NCI-H2081 (cell line): ENCODE measurements at places on chromosomes 4 and X.

DNA sequence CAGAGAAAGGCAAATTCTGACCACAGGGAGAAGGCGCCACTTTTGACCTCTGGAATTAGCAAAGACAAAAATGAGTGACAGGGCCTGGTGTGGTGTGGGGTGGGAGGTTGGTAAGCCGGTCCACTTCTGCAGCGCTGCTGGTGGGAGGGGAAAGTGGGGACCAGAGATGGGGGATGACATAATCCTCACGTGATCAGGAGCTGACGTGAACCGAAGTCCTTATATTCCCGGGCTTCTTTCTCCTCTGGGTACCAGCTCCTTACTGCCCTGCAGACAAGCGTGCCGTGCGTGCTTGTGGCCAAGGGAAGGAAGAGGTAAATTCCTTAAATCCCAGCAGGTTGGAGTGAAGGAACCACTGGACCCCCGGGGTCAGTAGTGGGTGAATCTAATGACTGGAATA lies at the start of gene TCEAL7:
TSS of gene TCEAL7 (plus strand) at position 249 of the 400 bp plus-strand sequence. CDS start 1,165 bp downstream, outside the sequence.
- DNase-seq: no peak

- no peak for DNase-seq
These were observed 210.9 kb upstream of the NDST3 start for GRCh38 chr4:117823388-117823787.

GRCh38 chr4:4704267-4704666 lies 155.2 kb upstream of the MSX1 start:
- no peak for DNase-seq

DNA sequence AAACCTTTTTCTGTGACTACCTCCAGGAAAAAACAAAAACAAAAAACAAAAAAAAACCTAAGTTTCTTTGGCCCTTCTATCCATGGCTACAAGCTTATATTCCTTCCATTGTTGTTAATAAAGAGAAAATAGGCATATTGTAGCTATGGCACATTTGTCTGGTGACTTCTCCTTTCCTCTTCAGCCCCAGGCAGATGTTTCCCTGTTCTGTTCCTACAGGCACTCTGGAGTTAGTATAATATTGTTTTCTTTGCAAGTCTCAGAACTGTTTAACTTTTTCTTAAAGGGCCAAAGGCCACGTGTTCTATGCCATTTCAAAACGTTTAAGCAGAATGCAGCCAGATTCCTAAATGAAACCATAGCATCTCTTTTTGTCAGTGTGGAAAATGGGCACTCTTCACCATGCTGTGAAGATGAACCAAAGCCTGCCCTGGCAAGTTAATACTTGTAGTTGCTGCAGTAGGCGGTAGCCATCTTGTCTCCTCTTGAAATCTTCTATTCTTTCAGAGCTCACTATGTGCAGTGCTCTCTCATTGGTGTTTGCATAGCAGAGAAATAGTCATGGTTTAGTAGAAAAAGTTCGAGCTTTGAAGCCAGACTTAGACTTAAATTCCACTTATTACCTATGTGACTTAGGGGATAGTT lies 44.8 kb upstream of the MTMR1 start:
- DNase-seq: no peak

GRCh38 chr4:140854168-140854567 lies 98.0 kb upstream of the TBC1D9 start:
- DNase-seq: no peak

GRCh38 chr4:10380735-10381134 lies 76.5 kb downstream of the ZNF518B start:
- DNase-seq: no peak

GRCh38 chr4:76568262-76568661 lies 133.2 kb downstream of the SHROOM3 start:
- no peak for DNase-seq

- peak; percentile 12 for DNase-seq
These were observed 353.3 kb downstream of the ARHGAP24 start for GRCh38 chr4:85828027-85828890.

DNA sequence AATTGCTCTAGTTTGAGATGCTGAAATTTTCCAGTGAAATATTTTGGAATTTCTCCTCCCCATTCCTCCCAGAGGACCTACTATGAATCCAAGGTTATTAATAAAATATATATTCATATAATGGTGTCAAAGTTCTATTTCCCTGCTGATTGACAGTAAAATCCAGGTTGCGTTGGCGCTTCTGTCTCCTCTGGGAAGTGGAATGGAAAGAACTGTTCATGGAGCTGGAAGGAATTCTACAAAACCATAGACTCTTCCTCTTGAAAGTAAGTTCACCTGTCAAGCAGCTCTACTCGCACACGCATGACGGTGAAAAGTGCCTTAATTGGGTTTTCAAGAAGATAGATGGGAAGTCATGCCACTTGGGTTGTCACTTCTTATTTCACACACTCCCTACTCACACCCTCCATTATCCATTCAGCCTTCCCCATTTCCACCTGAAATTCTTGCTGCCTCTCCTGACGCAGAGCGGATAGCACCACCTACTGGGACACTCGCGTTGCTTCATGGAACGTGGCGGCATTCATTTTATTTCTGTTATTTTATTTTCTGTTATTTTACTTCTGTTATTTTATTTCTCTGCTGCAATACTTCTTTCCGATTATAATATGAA lies 351.6 kb downstream of the NLGN4X start:
- DNase-seq: peak; percentile 33

GRCh38 chr4:8725071-8725841 lies 132.7 kb downstream of the CPZ start:
- DNase-seq: no peak

DNA sequence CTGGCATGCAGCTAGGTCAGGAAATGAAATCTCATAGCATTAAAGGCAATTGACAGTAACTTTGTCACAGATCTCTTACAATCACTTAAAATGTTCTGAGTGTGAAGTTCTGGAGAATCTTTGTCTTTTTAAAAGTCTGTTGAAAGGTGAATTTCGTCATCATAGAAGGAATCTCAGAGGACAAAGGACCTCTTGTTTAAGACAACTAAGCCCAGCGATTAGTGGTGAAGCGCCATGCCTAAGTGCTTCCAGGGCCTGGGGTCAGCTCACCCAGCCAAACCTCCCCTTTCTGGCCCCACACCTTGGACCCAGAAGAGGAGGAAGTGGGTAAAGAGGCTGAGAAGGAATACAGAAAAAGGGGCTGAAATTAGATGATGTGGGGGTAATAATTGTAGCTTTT lies 8.5 kb downstream of the FRMD7 start:
- DNase-seq: no peak

DNA sequence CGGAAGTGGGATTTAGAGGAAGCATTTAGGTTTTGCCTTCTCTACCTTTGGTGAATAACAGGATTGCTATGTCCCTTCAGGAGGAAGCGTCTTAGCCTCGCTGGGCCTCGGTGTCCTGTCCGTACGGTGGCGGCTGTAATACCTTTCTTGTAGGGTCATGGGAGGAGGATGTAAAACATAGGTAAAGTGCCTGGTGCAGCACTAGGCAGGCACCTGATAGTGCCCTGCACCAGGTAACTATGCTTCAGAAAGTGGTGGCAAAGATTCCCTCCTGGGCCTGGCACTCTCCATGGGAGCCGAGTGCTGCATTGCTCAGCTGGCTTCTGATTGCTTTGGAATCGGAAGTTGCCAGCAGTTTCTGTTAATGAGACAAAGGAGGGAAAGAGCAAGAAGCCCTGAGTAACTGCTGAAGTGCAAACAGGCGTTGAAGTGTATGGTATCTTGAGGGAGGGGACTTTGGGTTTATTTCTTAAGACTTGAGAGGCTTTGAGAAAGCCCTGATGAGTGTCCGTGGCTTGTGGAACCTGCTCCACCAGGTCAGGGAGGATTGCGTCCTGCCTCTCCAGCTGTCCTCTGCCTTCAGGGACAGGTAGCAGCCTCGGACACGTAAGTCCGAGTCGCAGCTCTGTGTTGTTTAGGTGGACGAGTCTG lies 45.8 kb downstream of the TBC1D14 start:
- DNase-seq: no peak

- no peak for DNase-seq
These were observed 41.6 kb upstream of the UGT2B7 start for GRCh38 chr4:69054578-69055200.

DNA sequence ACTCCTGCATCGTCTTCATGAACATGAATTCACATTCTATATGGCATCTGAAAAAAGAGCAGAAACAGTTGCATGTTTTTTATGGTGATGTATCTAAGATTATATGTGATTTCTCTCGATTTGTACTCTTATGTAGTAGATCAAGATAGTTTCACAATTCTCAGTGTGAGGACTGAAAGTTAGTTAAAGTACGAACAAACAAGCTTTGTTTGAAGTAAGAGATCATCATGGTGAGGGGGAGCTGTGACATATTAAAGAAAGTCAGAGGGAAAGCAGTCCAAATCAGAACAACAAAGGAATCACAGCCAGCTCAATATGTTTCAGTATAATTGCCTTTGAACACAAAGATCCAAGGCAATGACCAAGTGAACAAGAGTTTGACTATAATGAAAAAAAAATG lies 1140.6 kb downstream of the SH3BGRL start:
- no peak for DNase-seq
